Suppressor macrophage treated with lipopolysaccharide for 4 hours (primary cell): ENCODE measurements at places on chromosomes 1 and 21.

DNA sequence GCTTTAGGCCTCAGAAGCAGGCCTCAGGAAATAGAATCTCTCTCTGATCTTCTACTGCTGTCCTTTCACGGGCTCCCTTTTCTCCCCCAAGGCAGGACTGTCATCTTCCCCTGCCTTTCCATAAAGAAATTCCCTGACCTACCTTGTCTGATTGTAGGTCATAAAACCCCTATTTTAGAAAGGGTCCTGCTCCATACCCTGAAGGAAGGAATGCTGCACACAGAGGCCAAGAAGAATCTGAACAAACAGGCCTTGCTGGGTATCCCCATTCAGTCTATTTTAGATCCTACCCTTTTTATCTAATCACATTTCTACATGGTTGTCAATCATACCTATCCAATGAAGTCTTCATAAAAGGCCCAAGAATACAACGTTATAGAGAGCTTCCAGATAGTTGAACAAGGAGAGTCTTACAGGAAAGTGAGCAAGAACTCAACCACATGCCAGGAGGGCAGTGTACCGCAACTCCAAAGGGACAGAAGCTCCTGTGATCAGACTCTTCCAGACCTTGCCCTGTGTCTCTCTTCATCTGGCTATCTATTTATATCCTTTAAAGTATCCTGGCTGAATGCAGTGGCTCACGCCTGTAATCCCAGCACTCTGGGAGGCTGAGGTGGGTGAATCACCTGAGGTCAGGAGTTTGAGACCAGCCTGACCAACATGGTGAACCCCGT is 93.1 kb downstream of the SLC16A1 start:
- DNase-seq = no peak

- DNase-seq = no peak
Measured at GRCh38 chr1:35191429-35192055, 1.4 kb downstream of the SFPQ start.

GRCh38 chr21:45804809-45805313 is 161.3 kb downstream of the PCBP3 start:
- no peak for DNase-seq

DNA sequence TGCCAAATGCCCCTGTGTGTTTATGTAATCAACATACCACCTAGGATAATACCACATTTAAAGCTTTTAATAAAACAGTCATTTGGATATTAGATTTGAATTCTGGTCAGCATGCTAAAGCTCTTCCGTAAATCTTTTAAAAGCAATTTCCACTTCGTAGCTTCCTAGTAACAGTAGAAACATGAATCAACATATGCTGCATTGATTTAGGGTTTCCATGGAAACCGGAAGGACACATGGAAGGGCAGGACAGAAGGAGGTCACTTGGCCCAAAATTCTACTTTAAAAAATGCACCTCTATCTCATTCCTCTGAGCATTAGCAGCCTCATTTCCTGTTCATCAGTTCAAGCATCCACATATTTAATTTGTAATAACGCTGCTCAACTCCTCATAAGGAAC is 8.1 kb downstream of the RGS8 start:
- no peak for DNase-seq

DNA sequence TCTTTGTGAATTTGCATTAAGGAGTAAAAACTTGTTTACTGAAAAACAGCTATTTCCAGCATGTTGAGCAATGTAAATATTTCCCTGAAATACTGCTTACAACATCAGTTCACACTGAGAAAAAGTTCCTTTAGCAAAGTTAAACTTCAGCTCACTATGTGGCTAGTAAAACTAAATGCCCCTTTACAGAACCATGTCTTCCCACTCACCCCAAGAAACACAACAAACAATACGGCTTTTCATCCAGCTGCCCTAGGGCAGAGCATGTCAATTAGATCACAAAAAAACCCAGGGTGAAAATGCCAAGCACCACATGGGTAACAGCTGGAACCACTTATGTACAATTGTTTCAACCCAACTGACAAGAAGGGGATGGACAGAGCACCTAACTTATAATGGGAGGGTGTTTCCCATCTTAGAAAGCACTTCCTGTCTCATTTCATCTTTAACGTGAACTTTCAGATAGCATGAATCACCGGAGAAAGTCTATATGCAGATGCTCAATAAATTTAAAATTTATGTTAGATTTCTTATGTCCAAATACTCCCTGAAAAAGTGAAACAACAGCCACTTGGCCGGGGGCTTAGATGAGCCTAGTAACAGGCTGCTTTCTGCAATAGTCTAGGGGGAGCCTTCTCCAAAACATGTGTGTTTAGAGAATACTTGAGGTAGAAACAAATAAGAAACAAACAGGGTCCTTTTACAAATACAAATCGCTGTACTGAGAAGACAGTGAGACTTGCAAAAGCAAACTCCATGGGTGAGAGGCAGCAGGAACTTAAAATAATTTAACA is 6.6 kb downstream of the NID1 start:
- no peak for DNase-seq

DNA sequence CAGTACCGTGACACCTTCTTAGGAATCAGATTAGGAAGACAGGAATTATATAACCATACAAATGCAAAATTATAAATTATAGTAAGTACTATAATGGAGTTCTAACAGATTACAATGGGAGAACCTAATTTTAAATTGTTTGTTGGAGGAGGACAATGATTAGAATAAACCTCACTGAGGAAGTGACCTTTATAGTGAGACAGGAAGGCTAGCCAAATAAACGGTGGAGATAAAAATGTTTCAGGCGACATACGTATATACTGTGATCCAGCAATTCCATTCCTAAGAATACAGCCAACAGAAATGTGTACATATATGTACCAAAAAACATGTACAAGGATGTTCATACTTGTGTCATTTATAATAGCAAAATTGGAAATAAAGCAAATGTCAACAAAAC is 15.2 kb downstream of the SYNJ1 start:
- no peak for DNase-seq

- DNase-seq = peak; percentile 60
Measured at GRCh38 chr1:207309745-207310273, 11.7 kb upstream of the CD55 start.

DNA sequence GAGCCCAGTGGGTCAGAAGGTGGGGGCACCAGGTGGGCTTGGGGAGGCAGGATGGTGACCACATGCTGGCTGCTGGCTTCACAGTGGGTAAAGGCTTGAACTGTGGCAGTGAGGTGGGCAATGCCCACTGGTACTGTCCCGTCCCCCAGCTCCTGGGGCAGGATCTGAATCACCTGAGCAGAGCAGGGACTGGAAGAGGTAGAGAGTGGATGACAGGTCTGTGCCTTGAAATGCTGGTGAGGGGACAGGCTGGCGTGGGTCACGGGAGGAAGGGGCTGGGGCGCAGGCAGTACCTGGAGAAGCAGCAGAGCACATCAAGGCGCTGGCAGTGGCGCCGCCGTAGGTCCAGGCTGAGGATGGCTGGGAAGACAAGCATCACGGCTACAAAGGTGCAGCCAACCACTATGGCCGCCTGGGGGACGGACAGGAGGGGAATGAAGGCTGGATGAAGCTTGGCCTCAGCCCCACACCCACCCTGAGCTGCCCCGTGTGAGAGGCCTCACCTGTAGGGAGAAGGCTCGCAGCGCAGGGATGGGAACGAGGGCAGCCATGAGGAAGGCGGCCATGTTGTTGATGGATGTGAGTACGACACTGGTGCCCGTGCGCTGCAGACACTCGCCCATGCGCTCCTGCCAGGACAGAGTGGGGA is 14.9 kb downstream of the PTCH2 start:
- no peak for DNase-seq

DNA sequence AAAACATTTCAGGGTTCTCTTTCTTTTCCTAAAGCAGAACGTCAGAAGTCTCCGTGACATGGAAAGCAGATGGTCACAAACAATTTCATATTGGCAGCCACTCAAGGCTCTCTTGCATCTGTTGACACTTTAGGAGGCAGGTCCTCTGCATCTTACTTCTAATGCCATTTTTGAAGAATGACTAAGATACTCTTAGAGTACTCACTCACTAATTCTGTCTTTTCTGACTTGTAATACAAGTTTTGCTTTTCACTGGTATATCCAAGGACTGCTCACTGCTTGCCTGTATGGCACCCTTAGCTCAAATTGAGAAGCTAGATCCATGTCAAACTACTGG is 68.3 kb downstream of the PRRX1 start:
- DNase-seq = no peak

DNA sequence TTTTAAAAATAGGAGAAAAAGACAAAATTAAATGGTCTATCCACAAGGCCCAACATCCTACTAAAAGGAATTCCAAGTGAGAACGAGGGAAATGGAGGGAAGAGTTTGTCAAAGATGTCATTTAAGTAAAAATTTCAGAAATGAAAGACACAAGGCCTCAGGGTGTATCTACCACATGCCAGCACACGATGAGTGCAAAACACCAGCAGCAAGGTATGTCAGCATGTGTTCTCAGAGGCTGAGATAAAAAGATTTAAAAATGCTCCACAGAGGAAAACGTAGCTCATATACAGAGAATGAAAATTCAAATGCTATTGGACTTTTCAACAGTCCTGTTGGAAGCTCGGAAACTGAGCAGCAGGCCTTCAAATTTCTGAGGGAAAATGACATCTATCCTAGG is 42.0 kb downstream of the RHOU start:
- no peak for DNase-seq

DNA sequence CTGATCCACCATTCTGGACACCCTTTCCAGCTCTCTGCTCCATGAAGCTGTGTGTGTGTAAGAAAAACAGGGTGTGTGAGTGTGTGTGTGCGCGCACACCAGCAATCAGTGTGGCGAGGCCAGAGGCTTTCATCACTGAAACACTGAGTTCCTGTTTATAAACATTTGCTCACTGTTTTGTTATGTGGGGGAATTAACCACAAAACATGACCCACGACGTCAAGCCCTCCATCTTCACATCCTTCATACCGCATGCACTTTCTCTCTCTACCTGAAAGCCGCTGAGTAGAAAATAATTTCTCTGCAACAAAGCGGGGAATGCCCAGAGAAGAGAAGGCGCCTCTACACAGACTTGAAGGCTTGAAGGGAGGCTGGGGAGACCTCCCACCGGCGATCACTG is 148.9 kb upstream of the IRF2BP2 start:
- DNase-seq = no peak

DNA sequence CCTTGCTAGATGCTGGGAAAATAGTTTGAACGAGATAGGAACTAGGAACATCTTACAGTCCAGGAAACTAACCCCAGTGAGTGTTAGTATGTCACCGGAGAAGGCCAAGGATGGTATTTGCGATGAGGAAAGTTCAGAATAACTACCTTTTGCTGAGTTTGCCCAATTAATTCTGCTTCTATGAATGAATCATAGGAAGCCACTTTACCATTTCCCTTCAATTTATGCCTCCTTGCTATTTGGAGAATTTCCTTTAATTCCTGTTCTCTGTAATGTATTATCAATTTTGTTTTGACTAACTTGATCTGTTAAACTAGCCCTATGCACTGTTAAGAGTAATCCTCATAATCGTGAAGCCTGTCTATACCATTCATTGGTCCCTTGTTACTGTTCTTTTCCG is 40.7 kb upstream of the HLX start:
- no peak for DNase-seq

GRCh38 chr1:98827041-98827440 is 165.5 kb downstream of the SNX7 start:
- DNase-seq = no peak

- DNase-seq = no peak
Measured at GRCh38 chr1:18536915-18537314, 56.2 kb downstream of the KLHDC7A start.

GRCh38 chr1:9860887-9861286 is 37.1 kb upstream of the CLSTN1 start:
- no peak for DNase-seq

DNA sequence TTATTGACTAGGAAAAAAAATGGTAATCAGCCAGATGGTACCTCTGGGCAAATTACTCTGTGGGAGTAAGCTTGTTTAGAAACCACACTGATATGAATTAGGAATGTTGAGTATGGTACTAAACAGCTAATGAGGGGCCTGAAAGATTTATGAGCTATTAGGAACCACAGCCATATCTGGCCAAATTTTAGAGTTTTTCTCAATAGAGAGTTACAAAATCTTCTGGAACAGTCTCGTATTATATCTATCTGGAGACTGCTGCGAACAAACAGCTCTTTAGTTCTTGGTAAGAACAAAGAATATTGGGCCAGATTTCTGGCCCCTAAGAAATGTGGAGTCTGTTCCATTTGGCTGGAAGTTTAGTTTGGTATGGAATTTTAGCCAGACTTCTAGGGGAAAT is 4.9 kb upstream of the PODN start:
- no peak for DNase-seq

GRCh38 chr1:37430103-37430985 is 44.0 kb upstream of the ZC3H12A start:
- no peak for DNase-seq

- DNase-seq = no peak
Measured at GRCh38 chr1:217813031-217813430, 181.9 kb downstream of the SPATA17 start.

DNA sequence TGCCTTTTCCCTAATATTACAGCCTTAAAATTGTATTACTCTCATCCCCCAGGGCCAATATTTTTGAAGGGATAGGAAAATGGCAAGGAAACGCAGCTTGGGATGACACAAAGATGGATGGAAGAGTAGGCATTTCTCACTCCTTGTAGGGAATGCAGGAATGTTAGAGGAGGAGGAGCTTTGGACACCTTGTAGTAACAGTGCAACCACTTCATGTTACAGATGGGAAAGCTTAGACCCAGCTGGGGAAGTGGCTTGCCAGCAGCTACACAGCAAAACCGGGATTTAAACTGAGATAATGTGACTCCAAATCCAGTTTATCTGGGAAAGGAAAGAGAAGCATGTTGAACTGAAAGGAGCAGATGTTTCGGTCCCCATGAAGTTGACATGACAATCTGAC is 473.7 kb upstream of the DAB1 start:
- DNase-seq = no peak

DNA sequence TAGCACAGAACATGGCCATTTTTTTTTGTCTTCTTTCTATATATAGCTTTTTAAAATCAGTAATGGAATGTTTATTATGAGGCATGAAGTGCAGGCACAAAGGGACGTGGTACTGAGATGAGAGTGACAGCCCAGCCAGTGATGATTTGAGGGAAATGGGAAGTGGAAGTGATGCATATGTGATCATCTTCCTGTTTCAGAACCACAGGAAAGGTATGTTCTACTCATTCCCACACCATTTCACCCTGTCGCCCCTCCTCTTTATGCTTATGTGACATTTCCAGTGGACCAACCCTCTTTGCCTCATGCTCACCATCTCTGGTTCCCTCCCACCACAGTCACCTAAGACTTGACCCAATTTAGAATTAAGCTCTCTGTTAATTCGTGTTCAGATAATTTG is 24.3 kb downstream of the PTGS2 start:
- DNase-seq = peak; percentile 82
